ENCODE measurements at places on chromosomes 5 and 9.
A peak's percentile ranks its signal among the peaks of the same experiment; 100 is the strongest.

DNA sequence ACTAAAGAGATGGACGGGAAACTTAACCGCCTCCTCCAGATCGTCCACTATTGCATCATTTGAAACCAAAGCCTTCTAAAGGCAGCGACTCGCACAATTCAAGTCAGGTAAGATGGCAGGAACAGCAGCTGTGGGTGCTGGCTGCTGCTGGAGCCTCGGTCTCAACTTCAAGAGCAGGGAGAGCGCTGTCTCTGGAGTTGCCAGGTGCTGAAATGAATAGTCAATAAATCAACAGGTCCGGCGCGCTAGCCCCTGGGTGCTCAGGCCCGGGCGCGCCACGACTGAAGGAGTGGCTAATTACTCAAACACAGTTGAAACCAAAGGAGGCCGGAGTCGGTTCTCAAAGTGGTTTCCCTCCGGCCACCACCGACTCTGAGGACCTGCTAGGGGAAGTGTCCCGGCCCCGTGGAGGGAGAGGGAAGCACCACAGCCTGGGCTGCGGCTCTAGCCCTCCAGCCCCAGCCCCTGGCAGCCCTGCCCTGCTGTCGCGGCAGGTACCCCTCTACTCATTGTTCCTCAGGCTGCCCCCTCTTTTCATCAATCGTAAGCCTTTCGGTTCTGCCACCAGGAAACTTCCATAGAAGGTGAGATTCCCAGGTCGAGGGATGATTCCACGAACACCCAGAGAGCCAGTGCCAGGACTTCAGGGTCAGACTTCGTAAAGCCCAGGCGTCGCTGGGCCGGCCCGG is 804 bp downstream of the TTC39B start:
- peak; percentile 79 for DNase-seq

- no peak for DNase-seq
Observed at GRCh38 chr9:117205806-117206205, 209.1 kb downstream of the ASTN2 start.

GRCh38 chr9:129478961-129479630 is 141.8 kb downstream of the C9orf50 start:
- DNase-seq, result no peak

- no peak for DNase-seq
Observed at GRCh38 chr5:72107901-72108201, 576 bp downstream of the MAP1B start.

- DNase-seq, result no peak
Observed at GRCh38 chr5:35061211-35061770, 13.5 kb upstream of the AGXT2 start.

GRCh38 chr9:137028263-137029057 is 423 bp upstream of the ABCA2 start:
- DNase-seq, result no peak

DNA sequence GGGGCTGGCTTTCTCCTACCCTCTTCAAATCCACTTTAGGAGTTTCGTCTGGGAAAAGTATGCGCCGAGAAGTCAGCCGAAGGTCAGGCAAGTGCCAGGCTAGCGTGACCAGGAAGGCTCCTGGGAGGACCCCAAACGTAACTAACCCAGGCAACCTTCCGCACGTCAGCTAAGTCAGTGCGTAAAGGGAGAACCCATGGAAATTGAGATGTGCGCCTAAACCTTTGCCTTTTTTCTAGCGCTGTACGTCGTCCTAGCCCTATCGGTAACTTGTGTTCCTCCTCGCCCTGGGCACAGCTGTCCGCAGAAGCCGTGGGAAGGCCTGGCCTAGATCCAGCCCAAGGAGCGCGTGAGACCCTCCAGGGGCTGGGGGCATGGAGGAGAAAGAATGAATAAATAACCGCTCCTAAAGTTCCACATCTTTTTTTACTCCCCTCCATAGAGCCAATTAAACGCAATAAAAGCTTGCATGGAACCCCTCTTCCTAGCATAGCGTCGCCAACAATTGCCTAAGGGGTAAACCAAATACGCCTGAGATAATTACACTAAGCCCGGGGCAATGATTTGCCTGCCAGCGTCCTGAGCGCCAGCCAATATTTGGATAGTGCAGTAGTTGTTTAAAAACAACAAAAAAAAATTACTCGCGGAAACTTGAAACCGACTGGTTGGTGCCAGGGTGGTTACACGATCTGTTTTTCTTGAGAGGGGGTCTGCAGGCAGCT is 4.0 kb upstream of the FOXB2 start:
- DNase-seq, result no peak

DNA sequence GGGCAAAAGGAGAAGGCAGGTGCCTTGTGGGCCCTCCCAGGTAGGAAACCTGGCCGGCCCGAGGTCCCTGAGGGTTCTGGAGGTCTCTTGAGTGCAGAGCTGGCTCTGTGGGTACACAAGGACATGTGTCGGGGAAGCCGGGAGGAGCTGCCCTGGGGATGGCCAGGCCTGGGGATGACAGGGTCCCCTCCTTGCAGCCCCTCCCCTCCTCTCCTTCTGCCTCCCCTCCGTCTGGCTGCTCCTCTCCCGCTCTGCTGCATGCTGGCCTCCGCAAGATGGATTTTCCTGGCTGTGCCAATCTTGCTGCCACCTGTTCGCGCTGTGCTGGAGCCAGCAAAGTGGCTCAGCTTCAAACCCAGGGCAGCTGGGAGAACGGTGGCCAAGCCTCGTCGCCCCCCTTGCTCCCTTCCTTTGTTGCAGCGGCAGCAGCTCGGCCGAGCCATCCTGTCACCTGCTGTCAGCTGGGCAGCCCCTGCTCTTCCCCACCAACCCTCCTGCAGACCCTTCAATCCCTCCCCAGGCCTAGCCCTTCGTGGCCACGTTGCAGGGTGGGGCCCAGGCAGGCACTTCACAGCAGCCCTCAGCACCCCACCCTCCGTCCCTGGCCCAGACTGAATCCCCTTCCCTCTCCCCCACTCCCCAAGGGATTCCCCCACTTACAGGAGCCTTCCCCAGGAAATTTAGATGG is 17.6 kb upstream of the UNC5A start:
- DNase-seq, result no peak

DNA sequence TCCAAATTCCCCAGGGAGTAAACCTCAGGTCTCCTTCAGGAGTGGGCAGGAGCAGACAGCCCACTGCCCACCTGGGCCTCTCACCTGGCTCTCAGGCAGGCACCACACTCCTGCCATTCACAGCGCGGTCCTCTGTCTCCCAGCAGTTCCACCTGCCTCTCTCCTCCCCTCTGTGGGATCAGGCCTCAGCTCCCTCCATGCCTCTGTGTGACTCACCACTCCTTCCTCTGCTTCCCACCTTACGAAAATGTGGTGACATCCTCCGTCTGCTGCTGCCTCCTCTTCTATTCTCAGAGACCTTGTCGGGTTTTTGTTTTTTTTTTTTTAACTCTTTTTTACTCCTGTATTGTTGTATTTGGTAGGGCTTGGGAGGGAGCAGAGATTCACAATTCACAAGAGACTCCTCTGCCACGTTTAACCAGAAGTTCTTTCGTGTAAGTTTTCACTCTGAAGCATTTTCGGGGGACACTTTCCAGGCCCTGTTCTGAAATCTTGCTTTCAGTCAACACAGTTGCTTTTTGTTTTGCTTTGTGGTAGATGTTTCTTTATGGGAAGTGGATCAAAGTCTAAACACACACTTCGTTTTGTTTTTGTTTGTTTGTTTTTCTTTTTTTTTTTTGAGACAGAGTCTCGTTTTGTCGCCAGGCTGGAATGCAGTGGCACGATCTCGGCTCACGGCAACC is 21.1 kb upstream of the CDKN2AIPNL start:
- DNase-seq, result no peak

DNA sequence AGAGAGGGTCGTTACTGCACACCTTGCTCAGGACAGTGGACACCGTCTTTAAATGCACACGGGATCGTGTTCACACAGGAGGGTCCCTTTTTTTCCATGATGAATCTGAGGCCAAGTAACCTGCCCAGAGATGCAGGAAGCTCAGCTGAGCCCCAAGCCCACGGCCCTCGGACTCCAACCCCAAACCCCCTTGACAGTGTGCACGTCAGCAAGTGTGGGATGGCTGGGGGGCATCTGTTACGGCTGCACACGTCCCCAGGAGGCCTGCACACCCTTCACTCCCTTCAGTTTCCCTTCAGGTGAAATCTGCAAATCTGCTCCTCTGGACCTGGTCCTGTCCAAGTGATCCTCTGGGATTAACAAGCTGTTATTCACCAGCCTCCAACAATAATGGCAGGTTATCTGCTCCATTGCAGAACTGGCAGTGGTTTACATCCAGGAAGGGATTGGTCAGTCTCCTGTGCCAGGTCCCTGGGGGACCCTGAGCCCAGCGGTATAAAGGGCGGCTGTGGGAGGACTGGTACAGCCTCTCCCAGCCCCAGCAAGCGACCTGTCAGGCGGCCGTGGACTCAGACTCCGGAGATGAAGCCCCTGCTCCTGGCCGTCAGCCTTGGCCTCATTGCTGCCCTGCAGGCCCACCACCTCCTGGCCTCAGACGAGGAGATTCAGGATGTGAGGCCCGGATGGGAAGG is at the start of gene LCN1:
Gene LCN1 (plus strand): TSS at position 525 of the 692 bp plus-strand sequence. CDS start 58 bp downstream, at position 583.
- peak; percentile 9 for DNase-seq

DNA sequence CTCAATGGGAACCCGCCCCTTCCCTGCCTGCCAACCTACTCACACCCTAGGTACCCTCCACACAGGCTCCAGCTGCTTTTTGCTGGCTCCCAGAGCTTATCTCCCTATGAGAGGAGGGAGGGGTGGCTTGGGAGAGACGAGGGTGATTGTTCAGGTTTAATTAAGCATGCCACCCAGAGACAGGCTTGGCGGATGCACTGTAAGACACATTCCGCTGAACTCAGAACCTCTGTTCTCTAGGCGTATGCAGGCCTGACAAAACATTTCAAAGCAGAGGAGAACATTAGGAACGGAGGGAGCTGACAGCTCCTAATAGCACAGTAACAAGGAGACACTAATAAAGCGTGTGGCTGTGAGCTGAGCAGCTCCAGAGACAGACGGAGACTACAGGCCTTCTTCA is 80.1 kb downstream of the TRIM32 start:
- DNase-seq, result no peak

GRCh38 chr5:176790941-176791340 is 19.4 kb upstream of the UNC5A start:
- DNase-seq, result no peak

DNA sequence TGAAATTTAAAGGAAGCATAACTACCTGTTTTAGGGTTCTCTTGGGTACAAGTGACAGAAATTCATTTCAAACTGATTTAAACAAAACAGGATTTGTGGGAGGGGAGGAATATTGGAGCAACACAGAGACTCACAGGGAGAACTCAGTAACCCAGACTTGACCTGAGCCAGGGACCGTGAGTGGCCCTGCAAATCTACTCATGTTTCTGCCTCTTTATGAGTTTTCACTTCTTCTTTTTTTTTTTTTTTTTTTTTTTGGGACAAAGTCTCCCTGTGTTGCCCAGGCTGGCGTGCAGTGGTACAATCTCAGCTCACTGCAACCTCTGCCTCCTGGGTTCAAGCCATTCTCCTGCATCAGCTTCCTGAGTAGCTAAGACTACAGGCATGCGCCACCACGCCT is 405.6 kb upstream of the ZNF608 start:
- no peak for DNase-seq

DNA sequence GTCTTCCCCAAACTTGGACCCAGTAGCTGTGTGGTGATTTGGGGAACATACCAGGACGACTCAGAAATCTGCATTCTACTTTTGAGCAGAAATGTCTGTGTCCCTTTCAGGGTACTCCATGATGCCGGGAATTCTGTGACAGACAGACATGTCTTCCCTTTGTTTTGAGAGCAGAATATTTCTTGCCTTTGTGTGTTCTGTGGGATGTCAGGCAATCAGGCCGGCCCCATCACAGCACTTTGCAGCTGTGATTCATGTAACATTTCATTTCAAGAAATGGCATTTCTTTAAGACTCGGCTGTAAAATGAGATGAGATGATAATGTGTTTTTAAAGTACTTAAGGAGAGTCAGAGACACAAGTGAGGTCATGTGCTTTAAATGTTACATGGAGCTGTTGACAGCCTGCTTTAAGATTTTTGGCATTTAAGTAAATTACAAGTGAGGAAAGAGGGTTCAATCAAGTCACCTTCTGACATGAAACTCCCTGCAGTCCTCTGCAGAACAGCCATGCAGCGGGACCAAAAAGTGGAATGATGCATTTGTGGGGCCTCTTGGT is 98.7 kb downstream of the SLC28A3 start:
- no peak for DNase-seq

DNA sequence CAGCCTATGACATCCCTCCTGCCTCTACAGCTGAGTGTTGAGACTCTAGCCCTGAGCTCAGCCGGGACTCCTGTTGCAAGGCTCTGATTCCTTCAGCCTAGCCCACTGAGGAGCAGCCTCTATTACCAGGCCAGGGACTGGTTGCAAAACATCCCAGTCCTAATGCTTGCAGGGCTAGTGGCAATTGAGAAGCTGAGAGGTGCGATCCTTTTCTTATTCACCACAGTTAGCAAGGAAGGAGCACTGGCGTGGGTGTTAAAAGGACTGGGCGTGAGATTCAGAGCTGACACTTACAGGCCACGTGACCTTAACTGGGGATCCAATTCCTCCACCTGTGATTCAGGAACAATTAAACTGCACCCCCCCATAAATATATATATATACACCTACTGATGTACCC is 58.8 kb downstream of the GARNL3 start:
- DNase-seq, result no peak

GRCh38 chr5:73564018-73564417 is 1.4 kb downstream of the ANKRA2 start:
- DNase-seq, result no peak

DNA sequence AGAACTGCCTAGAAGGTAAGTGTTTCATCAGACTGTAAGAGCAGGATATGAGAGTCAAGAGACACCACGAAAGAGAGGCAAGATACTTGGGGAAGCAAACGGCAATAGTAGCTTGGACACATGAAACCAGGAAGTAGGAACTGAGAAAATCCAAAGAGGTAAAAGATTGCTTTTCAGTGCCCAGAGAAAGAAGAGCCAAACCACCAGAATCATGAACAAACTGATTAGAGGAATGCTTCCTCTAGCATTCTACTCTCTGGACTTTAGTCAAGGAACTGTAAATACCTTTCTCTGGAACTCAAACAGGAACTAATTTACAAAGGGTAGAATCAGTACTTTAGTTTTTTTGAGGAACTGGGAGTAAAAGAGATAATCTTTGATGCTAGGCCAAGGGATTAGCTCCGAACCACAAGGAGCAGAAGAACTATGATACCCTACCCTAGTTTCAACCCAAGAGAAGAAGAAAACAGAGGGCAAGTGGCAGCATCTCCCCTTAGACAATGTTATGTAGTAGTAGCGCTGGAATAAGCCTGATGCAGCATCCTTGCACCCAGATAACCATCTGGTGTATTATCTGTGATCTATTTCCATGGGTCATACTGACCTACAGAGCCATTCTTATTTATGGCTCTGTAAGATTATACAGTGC is 41.3 kb downstream of the EFCAB9 start:
- DNase-seq, result no peak

DNA sequence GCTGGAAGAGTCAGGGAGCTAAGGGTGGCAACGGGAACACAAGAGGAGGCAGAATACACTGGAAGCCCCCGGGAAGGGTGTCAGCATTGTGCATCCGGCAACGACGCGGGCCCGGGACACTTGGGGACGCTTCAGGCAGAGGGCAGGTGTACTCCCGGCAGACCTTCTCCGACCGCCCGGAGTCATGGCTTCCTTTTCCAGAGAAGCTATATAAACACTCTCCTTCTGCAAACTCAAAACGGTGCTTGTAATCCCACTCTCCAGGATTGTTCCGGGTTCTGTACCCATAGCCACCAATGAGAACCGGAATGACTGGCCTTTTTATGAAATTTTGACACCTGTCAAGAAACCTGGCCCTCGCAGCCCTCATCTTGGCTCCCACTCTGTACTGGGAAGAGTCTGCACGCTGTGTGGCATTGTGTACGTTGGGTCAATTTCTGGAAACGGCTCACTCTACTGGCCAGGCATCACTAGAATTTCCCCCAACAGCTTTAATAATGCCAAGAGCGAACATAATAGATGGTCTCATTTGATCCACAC is 462 bp upstream of the MCC start:
- no peak for DNase-seq
